ENCODE measurements at places on chromosomes 7 and 10. TPM values are rescaled to one million over a fixed set of nuclear protein-coding genes. Genes with fewer than 3 reads are reported as not detected.

The CH25H gene
- 13.0 TPM for total RNA-seq

The CALML3 gene
- not detected for total RNA-seq

The SLC29A4 gene
- total RNA-seq = 1.1 TPM

The ANKRD1 gene
- 27.7 TPM for total RNA-seq

The MMP21 gene
- not detected for total RNA-seq

The DYNC1I1 gene
- total RNA-seq = 2.2 TPM

The LIPF gene
- not detected for total RNA-seq

The ASAH2 gene
- 0.36 TPM for total RNA-seq

The OR2A7 gene
- total RNA-seq = 1.1 TPM

The SLC26A5 gene
- not detected for total RNA-seq

The PMPCB gene
- total RNA-seq = 83.4 TPM

The KNDC1 gene
- under 0.01 TPM for total RNA-seq

The PRSS37 gene
- not detected for total RNA-seq

The TAS2R3 gene
- total RNA-seq = 3.2 TPM

The TMEM139 gene
- total RNA-seq = not detected

The IFRD1 gene
- total RNA-seq = 107 TPM

The CHN2 gene
- under 0.01 TPM for total RNA-seq

Measured in osteoblast (primary cell).